ENCODE measurements at places on chromosomes 1 and 21. TPM values are rescaled to one million over a fixed set of nuclear protein-coding genes. Genes with fewer than 3 reads are reported as not detected.
A peak's percentile ranks its signal among the peaks of the same experiment; 100 is the strongest.

DNA sequence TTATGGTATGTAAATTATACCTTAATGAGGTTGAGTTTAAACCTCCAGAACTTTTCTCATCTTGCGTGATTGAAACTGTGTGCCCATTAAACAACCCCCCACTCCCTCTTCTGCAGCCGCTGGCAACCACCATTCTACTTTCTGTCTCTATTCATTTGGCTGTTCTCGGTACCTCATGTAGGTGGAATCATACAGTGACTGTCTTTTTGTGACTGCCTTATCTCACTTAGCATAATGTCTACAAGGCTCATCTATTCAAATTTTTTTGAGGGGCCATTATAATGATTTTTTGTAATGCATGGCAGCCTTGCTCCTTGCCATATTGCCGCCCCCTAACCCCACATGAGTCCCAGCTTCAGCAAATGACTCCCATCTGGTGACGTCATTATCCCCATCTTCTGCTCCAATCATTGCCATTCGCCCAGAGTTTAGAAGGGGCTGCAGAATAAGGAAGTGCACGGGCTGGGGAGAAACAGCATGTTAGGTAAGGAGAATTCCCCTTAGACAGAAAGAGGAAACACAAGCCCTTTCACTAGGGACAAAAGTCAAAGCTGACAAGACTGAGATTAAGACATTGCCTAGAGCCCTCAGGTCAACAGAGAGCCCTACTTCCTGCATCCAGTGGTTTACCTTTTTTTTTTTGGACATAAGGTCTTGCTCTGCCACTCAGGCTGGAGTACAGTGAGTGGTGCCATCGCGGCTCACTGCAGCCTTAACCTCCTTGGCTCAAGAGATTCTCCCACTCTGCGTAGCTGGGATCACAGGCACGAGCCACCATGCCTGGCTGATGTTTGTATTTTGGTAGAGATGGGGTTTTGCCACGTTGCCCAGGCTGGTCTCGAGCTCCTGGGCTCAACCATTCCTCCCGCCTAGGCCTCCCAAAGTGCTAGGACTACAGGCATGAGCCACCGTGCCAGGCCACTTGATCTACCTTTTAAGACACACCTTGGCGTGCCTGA is 78.4 kb upstream of the ERRFI1 start:
- DNase-seq = no peak

- DNase-seq = no peak
Observed at GRCh38 chr1:61812916-61813315, 70.6 kb downstream of the PATJ start.

Gene CLCA4
- polyA plus RNA-seq = not detected

Gene HPCAL4
- 2.2 TPM for polyA plus RNA-seq

GRCh38 chr1:62467092-62467491 is 30.2 kb downstream of the USP1 start:
- DNase-seq = no peak

GRCh38 chr1:50252196-50252595 is 143.5 kb downstream of the ELAVL4 start:
- no peak for DNase-seq

DNA sequence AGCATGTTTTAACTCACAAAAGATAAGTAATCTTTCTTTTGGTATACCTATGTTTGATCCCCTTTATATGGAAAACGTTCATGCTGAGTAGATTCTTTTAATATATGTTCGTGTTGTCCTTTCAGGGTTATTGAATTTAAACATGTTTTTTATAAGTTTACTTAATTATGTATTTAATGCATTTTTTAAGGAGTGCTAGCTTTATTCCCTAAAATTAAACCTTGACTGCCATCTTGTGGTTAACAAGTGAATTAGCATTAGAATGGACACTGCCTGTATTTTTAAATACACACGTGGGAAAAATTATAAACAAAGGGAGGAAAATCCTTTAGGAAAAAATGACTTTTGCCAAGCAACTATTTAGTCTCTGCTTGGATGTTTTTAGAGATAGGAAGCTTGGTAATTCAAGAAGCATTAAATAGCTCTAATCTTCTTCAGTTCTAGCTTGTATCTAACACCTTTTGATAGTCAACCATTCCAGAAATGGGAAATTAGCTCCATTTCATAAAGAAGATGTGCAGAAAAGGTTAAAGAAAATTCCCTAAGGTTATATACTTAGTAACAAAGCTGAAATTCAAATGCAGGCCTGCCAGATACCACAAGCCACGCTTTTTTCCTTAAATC is 43.0 kb downstream of the UBE2U start:
- DNase-seq = peak; percentile 28

DNA sequence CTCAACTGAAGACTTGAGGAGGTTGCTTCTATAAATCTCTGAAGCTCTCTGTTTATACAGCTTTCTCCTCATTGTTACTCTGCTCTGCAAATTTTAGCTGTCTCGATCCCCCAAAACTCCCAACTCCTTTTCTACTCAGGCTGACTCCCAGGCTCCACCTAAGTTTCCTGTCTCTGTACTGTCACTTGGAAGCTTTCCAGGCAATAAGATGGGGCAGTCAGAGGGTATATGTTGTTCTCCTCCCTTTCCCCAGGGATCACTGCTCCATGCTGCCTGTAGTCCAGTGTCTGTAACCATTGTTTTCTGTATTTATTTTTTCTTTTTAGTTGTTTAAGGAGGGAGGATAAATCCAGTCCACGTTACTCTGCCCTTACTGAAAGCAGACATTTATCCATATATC is 13.4 kb downstream of the TSNAX start:
- DNase-seq = no peak

- DNase-seq = no peak
Observed at GRCh38 chr1:224505454-224506093, 71.0 kb upstream of the WDR26 start.

- DNase-seq = no peak
Observed at GRCh38 chr1:46411010-46411405, 16.9 kb downstream of the FAAH start.

GRCh38 chr1:150678988-150679387 is 18.0 kb downstream of the GOLPH3L start:
- DNase-seq = no peak

- no peak for DNase-seq
Observed at GRCh38 chr1:199746666-199747384, 280.7 kb upstream of the NR5A2 start.

DNA sequence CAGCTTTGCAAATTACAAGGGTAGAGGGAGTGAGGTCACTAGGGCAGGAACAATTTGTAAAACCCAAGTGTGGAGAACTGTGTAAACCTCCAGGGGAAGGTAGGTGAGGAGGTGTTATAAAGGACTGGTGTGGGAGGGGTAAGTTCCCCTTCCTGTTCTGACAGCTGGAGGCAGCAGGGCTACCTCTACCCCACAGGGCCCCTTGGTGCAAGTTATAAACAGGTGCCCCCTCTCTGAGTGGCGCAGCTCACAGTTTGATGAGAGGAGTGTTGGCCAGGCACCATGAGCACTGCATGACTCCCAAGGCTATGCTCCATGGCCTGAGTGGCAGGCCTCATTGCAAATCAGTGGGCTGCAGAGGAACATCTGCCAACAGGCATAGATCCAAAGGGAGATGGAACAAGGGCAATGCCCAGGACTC is 41.0 kb downstream of the MFSD2A start:
- no peak for DNase-seq

Gene PLA2G2D
- 0.05 TPM for polyA plus RNA-seq

GRCh38 chr21:41008974-41009373 is 159.0 kb upstream of the BACE2 start:
- no peak for DNase-seq

Gene LCK
- 0.35 TPM for polyA plus RNA-seq

Gene F5
- polyA plus RNA-seq = 0.11 TPM

Gene SPOCD1
- 0.32 TPM for polyA plus RNA-seq

Gene MYOG
- polyA plus RNA-seq = 442 TPM

GRCh38 chr1:68479501-68479900 is 17.4 kb downstream of the DEPDC1 start:
- DNase-seq = no peak

DNA sequence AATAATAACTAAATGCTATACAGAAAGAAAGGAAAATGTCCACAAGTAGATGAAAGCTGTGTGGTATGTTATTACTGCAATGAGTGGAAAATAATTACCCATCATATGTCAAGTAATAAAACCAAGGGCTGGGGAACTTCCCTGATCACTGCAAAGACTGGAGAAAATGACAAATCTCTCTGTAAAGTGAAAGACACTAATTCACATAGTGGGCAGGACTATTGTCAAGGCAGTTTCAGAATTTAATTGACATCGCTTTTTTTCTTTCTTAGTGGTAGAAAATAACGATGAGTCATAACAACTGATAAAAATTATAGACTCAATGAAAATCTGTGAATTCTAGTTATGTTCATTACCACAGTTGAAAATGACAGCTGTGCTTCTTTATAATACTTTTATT is 153.7 kb upstream of the ST6GALNAC5 start:
- DNase-seq = no peak

Gene RGS8
- 0.04 TPM for polyA plus RNA-seq

GRCh38 chr1:243731301-243731891 is 118.6 kb downstream of the AKT3 start:
- no peak for DNase-seq

GRCh38 chr1:236760480-236760879 is 34.6 kb upstream of the MTR start:
- no peak for DNase-seq

GRCh38 chr1:15742339-15742801 is at the start of gene TMEM82:
Gene TMEM82 (plus strand): TSS chr1:15742499. CDS start chr1:15742560, 61 bp downstream.
- DNase-seq = no peak

DNA sequence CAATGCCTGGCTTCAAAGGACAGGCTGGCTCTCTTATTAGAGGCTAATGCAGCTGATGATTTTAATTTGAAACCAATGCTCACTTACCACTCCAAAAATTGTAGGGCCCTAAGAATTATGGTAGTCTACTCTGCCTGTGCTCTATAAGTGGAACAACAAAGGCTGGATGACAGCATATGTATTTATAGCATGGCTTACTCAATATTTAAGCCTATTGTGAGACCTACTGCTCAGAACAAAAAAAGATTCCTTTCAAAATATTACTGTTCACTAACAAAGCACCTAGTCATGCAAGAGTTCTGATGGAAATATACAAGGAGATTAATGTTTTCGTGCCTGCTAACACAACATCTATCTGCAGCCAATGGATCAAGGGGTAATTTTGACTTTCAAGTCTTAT is 73.8 kb upstream of the DUSP10 start:
- DNase-seq = no peak

- no peak for DNase-seq
Observed at GRCh38 chr1:181044449-181044966, 10.7 kb downstream of the MR1 start.

- no peak for DNase-seq
Observed at GRCh38 chr1:240004086-240004749, 87.5 kb upstream of the FMN2 start.

GRCh38 chr1:229437443-229437842 is 3.5 kb upstream of the ACTA1 start:
- no peak for DNase-seq

GRCh38 chr21:43846430-43846829 is 18.6 kb upstream of the AGPAT3 start:
- no peak for DNase-seq

Gene FOXD2
- 0.20 TPM for polyA plus RNA-seq

GRCh38 chr1:111221276-111221632 is 6.3 kb upstream of the CHI3L2 start:
- DNase-seq = no peak

- no peak for DNase-seq
Observed at GRCh38 chr1:237416924-237417655, 375.1 kb downstream of the RYR2 start.

DNA sequence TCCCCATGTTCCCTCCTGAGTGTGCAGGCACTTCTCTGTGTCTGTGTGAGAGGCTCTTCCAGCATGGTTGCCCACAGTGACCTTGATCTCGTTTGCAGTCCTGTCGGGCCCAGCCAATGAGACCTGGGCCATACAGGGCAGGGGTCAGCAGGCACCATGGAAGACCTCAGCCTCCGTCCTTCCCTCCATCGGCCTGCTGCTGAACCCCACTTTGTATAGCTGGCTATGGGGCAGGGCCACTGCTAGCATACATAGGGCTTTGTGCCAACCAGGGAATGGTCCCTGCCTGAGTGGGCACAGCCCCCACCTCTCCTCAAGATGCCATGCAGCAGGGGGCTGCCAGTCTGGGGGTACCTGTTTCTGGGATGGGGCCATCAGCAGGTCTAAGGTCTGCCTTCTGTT is 3.8 kb downstream of the C1orf35 start:
- DNase-seq = no peak

DNA sequence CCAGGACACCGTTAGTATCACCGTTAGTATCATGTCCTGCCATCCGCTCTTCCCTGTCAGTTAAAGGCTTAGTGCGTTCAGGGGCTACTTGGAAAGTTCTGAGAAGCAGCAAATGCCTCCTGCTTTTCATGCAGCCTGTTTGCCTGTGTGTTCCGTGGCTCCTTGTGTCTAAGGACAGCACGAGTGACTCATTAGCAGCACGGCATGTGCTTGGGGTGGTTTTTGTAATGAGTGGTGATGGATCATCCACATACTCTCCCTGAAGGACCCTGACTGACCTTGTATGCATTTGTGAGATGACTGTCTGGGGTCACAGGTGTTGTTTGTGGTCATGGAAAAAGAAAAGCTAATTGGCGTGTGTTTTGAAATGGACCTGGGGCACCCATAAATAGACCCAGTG is 221.9 kb downstream of the PBX1 start:
- DNase-seq = no peak

DNA sequence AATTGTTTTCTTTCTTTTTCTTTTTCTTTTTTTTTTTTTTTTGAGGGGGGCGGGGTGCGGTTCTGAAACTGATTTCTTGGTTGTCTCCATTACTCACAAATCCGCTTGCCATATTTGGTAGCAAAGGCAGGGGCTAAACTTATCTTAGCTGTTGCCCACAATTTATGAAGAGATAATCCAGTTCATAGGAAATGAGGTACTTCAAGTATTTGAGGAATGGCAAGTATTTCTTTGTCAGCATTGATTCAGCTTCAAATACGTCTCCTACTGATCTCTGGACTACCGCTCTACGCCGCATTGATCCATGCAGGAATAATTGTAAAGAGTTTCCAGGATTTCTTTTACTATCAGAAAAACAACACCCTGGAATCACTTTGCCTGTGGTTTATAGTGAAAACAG is 289.2 kb upstream of the DPYD start:
- DNase-seq = no peak

GRCh38 chr1:210624722-210625121 is 296.0 kb downstream of the HHAT start:
- peak; percentile 60 for DNase-seq

GRCh38 chr1:218376722-218377121 is 31.6 kb downstream of the TGFB2 start:
- DNase-seq = no peak

Gene MFSD2A
- polyA plus RNA-seq = 0.96 TPM

GRCh38 chr1:181148636-181149035 is 60.1 kb downstream of the IER5 start:
- no peak for DNase-seq

DNA sequence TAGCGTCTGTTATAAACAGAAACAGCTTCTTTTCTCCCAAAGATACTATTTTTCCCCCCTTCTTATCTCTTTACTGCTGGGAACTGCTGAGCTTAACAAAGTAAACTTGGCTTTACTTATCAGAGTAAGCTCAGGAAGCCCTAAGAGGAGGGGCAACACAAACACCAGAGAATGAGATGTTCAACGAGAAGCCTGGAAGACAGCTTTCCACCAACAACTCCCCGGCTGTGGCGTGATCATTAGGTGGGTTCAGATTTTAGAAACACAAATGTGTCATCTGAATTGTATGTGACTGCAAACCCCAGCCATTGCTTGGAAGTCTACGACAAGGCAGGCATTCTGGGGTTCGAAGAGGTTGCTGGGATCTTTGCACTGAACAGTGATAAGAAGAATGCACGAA is 181.2 kb upstream of the ESRRG start:
- DNase-seq = no peak

Gene GJC2
- 0.48 TPM for polyA plus RNA-seq

Measured in forelimb muscle (tissue), 1 donor.